Occipital lobe (tissue), 3 donors: ENCODE measurements at places on chromosomes 2 and 18. TPM values are rescaled to one million over a fixed set of nuclear protein-coding genes. Genes with fewer than 3 reads are reported as not detected.

CNGA3 gene
- 4.4 TPM for total RNA-seq

POTEC gene
- not detected for total RNA-seq

CXXC1 gene
- total RNA-seq, result 39.8 TPM

FSIP2 gene
- 8.6 TPM for total RNA-seq

SOS1 gene
- 32.1 TPM for total RNA-seq

NT5C1B gene
- total RNA-seq, result not detected

FOXD4L1 gene
- total RNA-seq, result 0.31 TPM

PAPOLG gene
- total RNA-seq, result 57.6 TPM

TEX44 gene
- not detected for total RNA-seq

ATOH8 gene
- total RNA-seq, result 3.0 TPM

MAP2 gene
- total RNA-seq, result 681 TPM

LCT gene
- not detected for total RNA-seq

EIF2B4 gene
- total RNA-seq, result 19.2 TPM

GPR75 gene
- 15.8 TPM for total RNA-seq

IL1R1 gene
- total RNA-seq, result 0.78 TPM

MEX3C gene
- total RNA-seq, result 104 TPM

ALPP gene
- not detected for total RNA-seq

UGT1A5 gene
- not detected for total RNA-seq

GATA6 gene
- total RNA-seq, result 0.16 TPM

PGAP1 gene
- 105 TPM for total RNA-seq

EDAR gene
- not detected for total RNA-seq

SFTPB gene
- 0.16 TPM for total RNA-seq

IAH1 gene
- total RNA-seq, result 78.1 TPM

MC5R gene
- total RNA-seq, result 2.2 TPM

TACR1 gene
- total RNA-seq, result 0.47 TPM

NAT8 gene
- not detected for total RNA-seq

C1QL2 gene
- total RNA-seq, result 1.6 TPM

SCG2 gene
- 52.9 TPM for total RNA-seq

SCN2A gene
- 219 TPM for total RNA-seq

EPHA4 gene
- 259 TPM for total RNA-seq

ARHGAP28 gene
- 21.2 TPM for total RNA-seq

TRIM43 gene
- not detected for total RNA-seq

CCDC93 gene
- 46.6 TPM for total RNA-seq

GFPT1 gene
- 79.4 TPM for total RNA-seq

PHLPP1 gene
- total RNA-seq, result 22.6 TPM

RGPD4 gene
- not detected for total RNA-seq

FAP gene
- 2.2 TPM for total RNA-seq

MALL gene
- 0.94 TPM for total RNA-seq

STK25 gene
- total RNA-seq, result 160 TPM

RPRM gene
- 95.9 TPM for total RNA-seq

ANKRD62 gene
- total RNA-seq, result 0.16 TPM

CDH7 gene
- 2.3 TPM for total RNA-seq

ZNF396 gene
- total RNA-seq, result 5.0 TPM

ANKRD30B gene
- total RNA-seq, result 0.16 TPM

CFAP221 gene
- total RNA-seq, result 5.6 TPM

ACAA2 gene
- total RNA-seq, result 22.5 TPM

EVX2 gene
- not detected for total RNA-seq

TGOLN2 gene
- total RNA-seq, result 34.5 TPM

FMNL2 gene
- total RNA-seq, result 114 TPM

LIPG gene
- total RNA-seq, result 18.2 TPM

ST8SIA5 gene
- 10.8 TPM for total RNA-seq

PNPT1 gene
- 30.4 TPM for total RNA-seq

COMMD1 gene
- 37.3 TPM for total RNA-seq

CPO gene
- total RNA-seq, result not detected

GDF7 gene
- 0.16 TPM for total RNA-seq
